ENCODE measurements at places on chromosomes 13 and 19.
A peak's percentile ranks its signal among the peaks of the same experiment; 100 is the strongest.

DNA sequence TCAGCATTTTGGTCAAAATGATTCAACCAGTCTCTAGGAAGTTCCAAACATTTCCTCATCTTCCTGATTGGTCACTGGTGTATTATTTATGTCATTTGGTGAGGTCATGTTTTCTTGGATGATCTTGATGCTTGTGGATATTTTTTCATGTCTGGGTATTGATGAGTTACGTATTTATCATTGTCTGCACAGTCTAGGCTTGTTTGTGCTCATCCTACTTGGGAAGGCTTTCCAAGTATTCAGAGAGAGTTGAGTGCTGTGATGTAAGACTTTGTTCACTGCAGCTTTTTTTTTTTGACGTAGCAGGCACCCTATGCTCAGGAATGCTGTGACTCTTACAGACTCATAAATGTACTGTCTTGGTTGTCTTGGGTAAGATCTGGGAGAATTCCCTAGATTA lies 509.5 kb downstream of the SLITRK1 start:
- no peak overlapping the region for H3K27ac ChIP-seq
- H3K36me3 ChIP-seq, result no peaks in the 10 kb centered on the region
- no peaks in the 10 kb centered on the region for H3K4me1 ChIP-seq
- H3K27me3 ChIP-seq, result no peaks in the 10 kb centered on the region
- no peak overlapping the region for H3K4me3 ChIP-seq

GRCh38 chr13:73428137-73428536 lies 369.3 kb downstream of the KLF5 start:
- H3K4me3 ChIP-seq, result no peak overlapping the region
- H3K4me1 ChIP-seq, result no peaks in the 10 kb centered on the region
- H3K36me3 ChIP-seq, result no peaks in the 10 kb centered on the region
- DNase-seq, result peak; percentile 71
- no peaks in the 10 kb centered on the region for H3K27me3 ChIP-seq

GRCh38 chr13:27182844-27183497 lies 11.4 kb upstream of the USP12 start:
- DNase-seq, result peak; percentile 98
- H3K27me3 ChIP-seq, result no peaks in the 10 kb centered on the region
- H3K27ac ChIP-seq, result no peak overlapping the region
- H3K4me1 ChIP-seq, result peaks cover 9% of the 10 kb centered on the region
- no peaks in the 10 kb centered on the region for H3K36me3 ChIP-seq
- H3K4me3 ChIP-seq, result peak overlapping the region; percentile 63

DNA sequence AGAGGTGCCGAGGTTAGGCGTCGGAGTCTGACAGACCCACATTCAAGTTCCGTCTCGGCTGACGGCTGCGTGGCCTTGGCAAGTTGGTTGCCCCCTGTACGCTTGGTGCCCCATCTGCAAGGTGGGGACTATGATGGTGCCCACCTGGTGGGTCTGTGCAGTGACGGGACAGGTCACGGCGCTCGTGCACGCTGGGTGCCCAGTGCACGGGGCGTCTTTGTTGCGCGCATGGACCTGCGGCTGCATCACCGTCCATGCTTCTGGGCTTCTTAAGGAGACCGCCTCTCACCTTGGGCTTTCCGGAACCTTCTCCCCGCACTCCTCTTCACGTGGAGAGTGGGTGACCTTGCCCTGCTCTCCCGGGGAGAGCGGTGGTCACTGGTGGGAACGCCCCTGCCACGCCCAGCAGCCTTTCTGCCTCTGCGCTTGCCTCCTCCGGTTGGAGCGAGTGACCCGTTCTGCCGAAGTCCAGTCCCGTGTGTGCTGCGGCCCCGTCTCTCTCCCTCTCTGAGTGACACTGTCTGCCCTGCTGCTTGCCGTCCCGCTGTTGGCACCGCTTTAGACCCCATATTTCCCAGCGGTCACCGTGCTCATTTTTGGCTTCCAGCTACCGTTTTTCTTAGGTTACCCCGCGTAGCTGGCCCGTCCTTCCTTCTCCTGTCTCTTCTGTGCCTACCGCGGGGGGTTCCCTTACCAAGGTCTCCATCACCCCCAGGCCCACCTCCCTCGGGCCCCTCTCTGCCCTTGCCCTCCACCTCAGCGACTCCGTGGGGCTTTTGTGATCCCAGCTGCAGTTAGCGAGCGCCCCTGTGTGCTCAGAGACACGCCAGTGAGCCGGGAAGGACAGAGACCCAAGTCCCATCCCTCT lies 6.4 kb downstream of the ATP11A start:
- DNase-seq, result no peak
- peaks cover 14% of the 10 kb centered on the region for H3K4me1 ChIP-seq
- H3K36me3 ChIP-seq, result peaks cover 25% of the 10 kb centered on the region
- H3K4me3 ChIP-seq, result no peak overlapping the region

DNA sequence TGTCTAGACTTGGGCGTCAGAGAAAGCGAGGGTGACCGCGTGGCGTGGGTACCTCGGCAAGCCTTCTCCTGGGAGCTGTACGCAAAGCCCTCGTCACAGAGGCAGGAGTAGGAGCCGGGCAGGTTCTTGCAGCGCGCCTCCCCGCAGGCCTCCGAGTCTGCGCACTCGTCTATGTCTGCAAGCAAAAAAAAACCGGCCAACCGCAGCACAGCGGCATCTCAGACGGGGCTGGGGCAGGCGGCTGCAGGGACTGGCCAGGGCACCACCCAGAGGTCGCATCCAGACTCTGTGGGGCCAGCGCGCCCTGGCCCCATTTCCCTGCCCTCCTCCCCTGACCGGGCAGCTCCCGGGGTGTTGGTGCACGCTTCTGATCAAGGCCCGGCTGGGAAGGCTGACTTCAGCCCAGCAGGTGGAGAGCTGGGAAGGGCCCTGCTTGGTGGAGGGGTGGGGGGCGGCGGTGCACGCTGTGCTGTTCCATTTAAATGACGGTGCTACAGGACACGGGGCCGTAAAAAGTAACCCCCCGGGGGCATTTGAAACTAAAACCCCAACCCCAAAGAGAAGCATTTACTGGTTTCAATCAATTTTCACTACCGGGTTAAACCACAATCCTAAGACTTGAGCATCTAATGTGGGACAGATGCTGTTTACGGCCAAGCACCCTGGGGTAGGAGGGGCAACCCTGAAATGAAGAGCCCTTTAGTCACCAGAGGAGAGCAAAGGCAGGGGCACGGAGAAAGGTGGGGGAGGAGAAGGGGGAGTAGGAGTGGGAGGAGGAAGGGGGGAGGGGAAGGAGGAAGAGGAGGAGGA lies 28.2 kb downstream of the GAS6 start:
- H3K4me1 ChIP-seq, result peaks cover 58% of the 10 kb centered on the region
- H3K36me3 ChIP-seq, result peaks cover 53% of the 10 kb centered on the region
- H3K27ac ChIP-seq, result peak overlapping the region; percentile 44
- DNase-seq, result peak; percentile 65
- no peak overlapping the region for H3K4me3 ChIP-seq

DNA sequence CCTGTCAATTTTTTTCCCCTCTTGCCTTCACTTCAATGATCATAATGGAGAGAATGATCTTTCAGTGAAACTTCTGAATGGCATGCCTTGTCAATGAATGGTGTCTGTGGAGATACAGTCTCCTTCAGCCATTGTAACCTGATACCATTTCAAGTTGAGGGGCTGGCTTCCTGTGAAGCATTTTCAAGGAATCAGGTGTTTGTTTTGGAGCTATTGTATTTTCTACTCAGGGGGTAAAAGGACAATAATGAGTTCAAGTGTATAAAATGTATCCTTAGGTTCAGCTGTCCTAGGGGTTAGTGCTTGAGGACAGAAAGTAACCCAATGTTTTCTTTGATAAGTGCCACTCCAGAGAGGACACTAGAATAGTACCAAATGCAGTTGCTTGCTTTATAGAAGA lies 23.8 kb upstream of the CBY2 start:
- peaks cover 1% of the 10 kb centered on the region for H3K4me1 ChIP-seq
- H3K4me3 ChIP-seq, result no peak overlapping the region
- no peak overlapping the region for H3K27ac ChIP-seq
- peaks cover 46% of the 10 kb centered on the region for H3K27me3 ChIP-seq

DNA sequence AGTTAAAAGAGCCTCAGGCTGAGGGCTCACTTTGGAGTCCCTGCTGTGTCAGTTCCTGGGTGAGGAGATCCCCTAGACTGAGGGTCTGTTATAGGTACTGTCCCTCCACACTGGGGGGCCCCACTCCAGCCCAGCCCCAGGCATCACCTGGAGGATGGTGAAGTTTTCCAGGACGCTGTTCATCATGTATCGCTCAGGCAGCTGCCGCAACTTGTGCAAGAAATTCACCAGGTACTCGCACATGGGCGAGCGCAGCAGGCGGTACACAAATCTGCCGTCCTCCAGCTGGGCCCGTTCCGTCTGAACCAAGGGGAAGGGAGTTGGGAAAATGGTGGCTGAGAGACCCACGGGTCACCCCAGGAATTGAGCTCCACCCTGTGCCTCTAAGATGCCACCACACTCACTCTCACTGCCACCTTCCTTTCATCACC lies 7.1 kb downstream of the CD37 start:
- peaks cover 1% of the 10 kb centered on the region for H3K4me1 ChIP-seq
- H3K27ac ChIP-seq, result no peak overlapping the region
- DNase-seq, result no peak
- no peak overlapping the region for H3K4me3 ChIP-seq

DNA sequence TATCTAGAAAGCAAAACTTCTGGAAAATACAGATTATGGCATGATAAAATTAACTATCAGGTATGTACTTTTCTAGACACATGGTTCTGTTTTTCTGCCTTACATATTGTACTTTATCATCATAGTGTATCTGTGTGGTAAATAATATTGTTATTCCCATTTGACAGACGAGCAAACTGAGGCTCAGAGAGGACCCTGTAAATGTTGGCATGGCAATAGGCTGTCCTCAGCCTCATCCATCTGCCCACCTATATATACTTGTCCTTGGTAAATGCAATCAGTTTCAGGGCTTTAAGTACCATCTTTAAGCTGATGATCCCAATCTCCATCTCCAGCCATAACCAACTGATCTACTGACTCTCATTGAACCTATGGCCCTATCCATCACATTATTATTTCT lies 178.0 kb downstream of the DCT start:
- DNase-seq, result no peak
- peaks cover 2% of the 10 kb centered on the region for H3K4me1 ChIP-seq
- H3K27me3 ChIP-seq, result no peaks in the 10 kb centered on the region
- H3K36me3 ChIP-seq, result no peaks in the 10 kb centered on the region
- H3K4me3 ChIP-seq, result no peak overlapping the region

GRCh38 chr19:50266896-50267295 lies 62.3 kb downstream of the KCNC3 start:
- no peak overlapping the region for H3K27ac ChIP-seq
- H3K4me3 ChIP-seq, result no peak overlapping the region
- H3K36me3 ChIP-seq, result peaks cover 4% of the 10 kb centered on the region
- no peak for DNase-seq
- no peaks in the 10 kb centered on the region for H3K4me1 ChIP-seq
- peaks cover 13% of the 10 kb centered on the region for H3K27me3 ChIP-seq

DNA sequence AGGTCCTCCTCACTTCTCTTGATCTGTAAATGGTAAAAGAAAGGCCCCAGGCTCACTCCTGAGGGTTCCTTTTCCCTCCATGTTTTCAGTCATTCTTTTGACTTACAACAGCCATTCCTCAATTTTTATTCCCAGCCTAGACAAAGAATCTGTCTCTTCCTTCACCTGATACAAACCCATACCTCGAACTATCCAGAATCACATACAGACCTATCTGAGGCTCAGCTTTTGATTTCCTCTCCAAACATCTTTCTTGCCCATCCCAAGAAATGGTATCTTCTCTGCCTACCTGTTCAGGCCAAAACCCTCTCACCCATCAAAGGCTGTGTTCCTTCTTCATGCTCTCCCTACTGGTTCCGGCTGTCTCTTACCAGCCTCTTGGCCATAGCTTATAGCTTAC lies 2.2 kb downstream of the CHMP2A start:
- DNase-seq, result no peak
- H3K27me3 ChIP-seq, result no peaks in the 10 kb centered on the region
- no peak overlapping the region for H3K4me3 ChIP-seq
- H3K4me1 ChIP-seq, result peaks cover 36% of the 10 kb centered on the region
- H3K27ac ChIP-seq, result no peak overlapping the region
- H3K36me3 ChIP-seq, result peaks cover 73% of the 10 kb centered on the region

GRCh38 chr13:98570929-98571372 lies 6.0 kb downstream of the STK24 start:
- no peak overlapping the region for H3K27ac ChIP-seq
- H3K27me3 ChIP-seq, result no peaks in the 10 kb centered on the region
- no peaks in the 10 kb centered on the region for H3K36me3 ChIP-seq

DNA sequence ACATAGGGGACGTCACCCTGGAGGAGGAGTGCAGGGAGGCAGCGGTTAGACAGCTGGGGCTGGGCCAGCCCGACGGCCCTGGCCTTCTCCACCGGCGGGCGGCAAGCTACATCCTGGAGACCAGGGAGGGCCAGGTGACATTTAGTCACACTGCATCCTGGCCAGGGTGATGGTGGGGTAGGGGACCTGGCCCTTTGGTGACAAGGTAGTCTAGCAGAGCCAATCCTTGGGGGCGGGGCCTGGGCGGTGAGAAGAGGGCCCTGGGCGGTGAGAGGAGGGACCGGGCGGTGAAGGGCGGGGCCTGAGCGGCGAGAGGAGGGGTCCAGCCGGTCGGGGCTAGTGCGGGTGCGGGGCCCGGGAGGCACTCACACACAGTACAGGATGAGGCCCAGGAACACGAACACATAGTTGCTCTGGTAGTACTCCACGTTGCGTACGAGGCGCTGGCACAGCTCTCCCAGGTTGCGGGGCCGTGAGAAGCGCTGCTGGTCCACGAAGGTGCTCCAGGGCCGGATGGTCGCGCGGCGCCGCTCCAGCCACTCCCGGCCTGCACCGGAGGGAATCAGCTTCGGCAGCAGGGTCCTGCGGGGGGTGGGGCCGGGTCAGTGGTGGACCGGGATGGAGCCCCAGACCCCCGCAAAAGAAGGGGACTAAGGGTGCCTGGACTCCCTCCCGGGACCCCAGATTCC lies 610 bp downstream of the RABAC1 start:
- peaks cover 15% of the 10 kb centered on the region for H3K4me1 ChIP-seq
- peak overlapping the region; percentile 93 for H3K4me3 ChIP-seq

DNA sequence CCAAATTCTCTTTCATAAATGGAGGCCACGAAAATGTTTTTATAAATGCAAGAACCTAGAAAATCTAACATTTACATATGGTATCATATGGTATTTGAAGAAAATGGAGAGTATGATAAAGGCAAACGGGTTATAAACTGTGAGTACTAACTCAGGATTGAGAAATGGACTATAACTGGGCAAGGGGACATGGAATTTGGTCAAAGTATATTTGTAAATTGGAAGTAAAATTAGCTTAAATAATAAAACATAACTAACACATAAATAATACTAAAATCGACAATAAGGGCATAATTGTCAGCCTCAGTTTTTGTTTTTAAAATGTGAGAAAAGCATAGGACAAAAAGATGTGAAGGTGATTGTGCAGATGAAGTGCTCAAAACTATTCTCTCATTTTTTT lies 1516.3 kb upstream of the MIR17HG start:
- no peak for DNase-seq
- H3K27me3 ChIP-seq, result no peaks in the 10 kb centered on the region
- H3K4me3 ChIP-seq, result no peak overlapping the region
